ENCODE measurements at places on chromosomes 2 and 18. TPM values are rescaled to one million over a fixed set of nuclear protein-coding genes. Genes with fewer than 3 reads are reported as not detected.

CABYR gene
- 0.41 TPM for total RNA-seq

DNA sequence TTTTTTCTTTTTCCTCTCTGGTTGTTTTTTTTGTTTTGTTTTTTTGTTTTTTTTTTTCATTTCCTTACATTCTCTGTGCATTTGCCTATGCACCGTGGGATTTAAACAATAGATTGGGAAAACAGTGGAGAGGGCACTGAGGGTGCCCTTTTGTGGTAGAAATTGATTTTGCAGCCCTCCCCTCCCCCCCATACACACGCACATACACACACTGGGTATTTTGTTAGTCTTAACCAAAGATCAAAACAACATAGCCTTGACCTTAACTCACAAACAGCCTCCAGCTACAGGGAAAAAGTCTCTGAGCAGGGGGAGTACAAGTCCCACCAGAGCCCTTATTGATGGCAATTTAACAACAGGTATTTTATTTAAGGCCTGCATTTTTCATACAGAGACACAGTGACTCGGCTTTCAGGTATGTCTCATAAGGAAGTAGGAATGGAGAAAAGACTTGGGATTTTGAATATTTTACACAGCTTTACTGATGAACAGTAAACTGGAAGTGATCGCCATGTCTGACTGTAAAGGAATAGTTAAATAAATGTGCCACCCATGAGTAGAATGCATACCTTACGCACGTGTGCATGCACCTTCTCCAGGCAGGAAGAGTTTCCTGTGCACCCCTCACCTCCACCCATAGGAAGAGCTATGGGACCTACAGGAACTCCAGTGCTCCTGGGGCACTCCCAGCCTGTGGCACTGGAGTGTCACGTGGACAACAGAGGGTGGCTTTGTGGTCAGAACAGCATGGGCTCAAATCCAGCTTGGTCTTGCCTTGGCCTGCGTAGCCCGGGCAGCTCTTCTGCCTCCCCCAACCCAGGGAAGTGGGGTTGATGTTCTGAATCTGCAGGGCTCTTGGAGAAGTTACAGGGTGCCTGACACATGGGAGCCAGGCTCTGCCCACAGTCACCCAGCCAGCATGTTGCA, 266.4 kb downstream of the ANAPC1 start:
- no peak for DNase-seq

DNA sequence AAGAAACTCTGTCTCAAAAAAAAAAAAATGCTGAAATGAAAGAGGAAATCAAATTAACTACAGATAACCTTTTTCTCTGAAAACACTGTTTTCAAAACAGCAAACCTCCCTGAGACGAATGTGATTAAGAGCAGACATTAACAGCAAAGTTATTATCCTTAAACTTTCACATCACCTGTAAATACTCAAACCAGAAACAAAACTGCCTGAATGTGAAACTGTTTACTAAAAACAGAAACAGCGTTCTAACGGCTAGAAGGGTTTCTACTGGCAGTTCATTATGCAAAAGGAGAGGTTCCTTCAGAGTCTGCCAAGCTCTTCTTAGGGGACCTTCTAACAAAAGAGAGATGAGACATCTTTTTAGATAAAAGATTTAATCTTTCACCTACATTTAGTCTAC, 45.9 kb downstream of the PNO1 start:
- DNase-seq, result no peak

DNA sequence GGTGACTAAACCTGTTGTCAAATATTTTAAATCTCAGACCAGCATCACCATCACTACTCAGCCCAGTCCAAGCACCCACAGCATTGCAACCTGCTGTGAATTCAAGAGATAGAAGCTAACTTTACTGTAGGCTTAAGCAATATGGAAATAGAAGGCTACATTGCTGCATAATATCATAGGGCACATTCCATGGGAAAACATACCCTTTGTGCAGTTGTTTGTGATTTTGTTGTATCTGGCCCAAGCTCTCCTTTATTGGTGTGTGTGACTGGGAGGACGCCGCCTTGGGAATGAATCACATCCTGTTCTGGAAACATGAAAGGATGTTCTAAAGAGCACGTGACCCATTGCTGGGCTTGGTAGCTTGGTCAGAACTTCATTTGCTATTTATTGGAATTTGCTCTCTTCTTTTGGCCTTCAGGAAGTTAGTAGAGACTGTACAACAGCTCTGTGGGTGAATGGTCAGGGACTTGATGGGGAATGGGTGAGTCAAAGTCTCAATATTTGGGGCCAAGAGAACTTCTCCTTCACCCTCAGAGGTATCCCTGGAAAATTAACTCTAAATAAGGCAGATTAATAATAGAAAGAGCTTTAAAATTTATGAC, 106.8 kb upstream of the SERPINE2 start:
- DNase-seq, result no peak

All from tongue (tissue), 3 donors.